Mesenteric fat pad (tissue), 1 donor: ENCODE measurements at places on chromosomes 13 and 19. TPM values are rescaled to one million over a fixed set of nuclear protein-coding genes. Genes with fewer than 3 reads are reported as not detected.

Gene CEACAM7
- total RNA-seq = not detected

Gene SGCG
- 2.9 TPM for total RNA-seq

Gene KASH5
- total RNA-seq = not detected

Gene WASF3
- 136 TPM for total RNA-seq

Gene CRX
- not detected for total RNA-seq

Gene VPS36
- total RNA-seq = 34.7 TPM

Gene TMC4
- total RNA-seq = 1.6 TPM

Gene SEMA6B
- total RNA-seq = 35.1 TPM

Gene FXYD1
- 47.3 TPM for total RNA-seq

Gene TNFRSF19
- 1.5 TPM for total RNA-seq

Gene CYSLTR2
- total RNA-seq = 0.64 TPM

Gene KIR2DL4
- 0.22 TPM for total RNA-seq

Gene ETV2
- 0.74 TPM for total RNA-seq

Gene ATP7B
- total RNA-seq = 7.1 TPM

Gene STAP2
- 3.0 TPM for total RNA-seq

Gene GPR32
- not detected for total RNA-seq

Gene FFAR1
- total RNA-seq = not detected

Gene ADGRE3
- total RNA-seq = 0.19 TPM

Gene ZNF71
- total RNA-seq = 7.0 TPM

Gene RXFP2
- total RNA-seq = not detected

Gene FGF9
- 0.80 TPM for total RNA-seq

Gene SELENOV
- not detected for total RNA-seq

Gene FGF22
- total RNA-seq = 0.22 TPM

Gene CGB5
- not detected for total RNA-seq

Gene SLC17A7
- total RNA-seq = 2.3 TPM

Gene CDX2
- total RNA-seq = 0.45 TPM

Gene GAS6
- total RNA-seq = 88.6 TPM

Gene OR10H1
- total RNA-seq = not detected

Gene TNFSF11
- total RNA-seq = not detected

Gene MIER2
- total RNA-seq = 53.5 TPM

Gene SIGLEC8
- 0.39 TPM for total RNA-seq

Gene PSG6
- not detected for total RNA-seq

Gene ADAMTS10
- 19.0 TPM for total RNA-seq

Gene FBXO17
- total RNA-seq = 28.4 TPM

Gene PLEKHG2
- 56.4 TPM for total RNA-seq

Gene CYP4F3
- total RNA-seq = 1.3 TPM

Gene PINLYP
- 2.2 TPM for total RNA-seq

Gene CABP5
- total RNA-seq = not detected
